ENCODE measurements at places on chromosomes 3 and 15. TPM values are rescaled to one million over a fixed set of nuclear protein-coding genes. Genes with fewer than 3 reads are reported as not detected.

Gene KLHL18
- total RNA-seq = 19.5 TPM

- no peak overlapping the region for H3K27ac ChIP-seq
- H3K27me3 ChIP-seq = no peaks in the 10 kb centered on the region
- no peaks in the 10 kb centered on the region for H3K36me3 ChIP-seq
- no peaks in the 10 kb centered on the region for H3K4me1 ChIP-seq
Measured at GRCh38 chr3:128170866-128171516, 17.7 kb downstream of the EEFSEC start.

Gene RTP3
- total RNA-seq = not detected

GRCh38 chr3:62586356-62586755, 213.0 kb upstream of the FEZF2 start:
- no peak overlapping the region for H3K4me3 ChIP-seq
- DNase-seq = no peak
- H3K27me3 ChIP-seq = peaks cover 16% of the 10 kb centered on the region
- no peaks in the 10 kb centered on the region for H3K4me1 ChIP-seq
- H3K27ac ChIP-seq = no peak overlapping the region

Gene KIF23
- total RNA-seq = 13.5 TPM

Gene TRIP4
- total RNA-seq = 15.5 TPM

DNA sequence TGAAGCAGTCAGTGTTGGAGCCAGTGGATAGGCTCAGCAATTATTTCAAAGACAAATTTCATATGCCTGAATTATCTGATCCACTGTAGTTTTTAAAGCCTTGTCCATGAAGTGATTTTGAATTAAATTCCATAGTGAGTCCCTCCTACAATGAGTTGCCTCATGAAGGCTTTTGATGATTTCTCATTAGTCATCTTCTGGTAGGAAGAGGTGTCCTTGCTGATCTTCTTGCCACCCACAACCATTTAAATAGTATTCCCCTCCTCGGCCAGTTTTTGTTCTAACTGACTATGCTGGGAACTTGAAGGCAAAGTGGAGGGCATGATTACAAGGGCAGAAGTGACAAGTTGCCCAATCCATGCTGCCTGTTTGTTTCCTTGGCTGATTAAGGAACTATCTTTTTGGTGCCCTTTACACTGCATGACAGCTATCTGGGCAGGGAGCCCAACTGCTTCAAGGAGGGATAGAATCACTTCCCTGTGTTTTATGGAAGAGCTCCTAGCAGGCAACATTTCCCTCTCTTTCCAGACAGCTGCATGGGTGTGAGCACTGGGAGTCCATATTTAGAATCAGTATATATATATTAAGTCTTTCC, 617.5 kb downstream of the ZPLD1 start:
- no peaks in the 10 kb centered on the region for H3K36me3 ChIP-seq
- H3K27ac ChIP-seq = no peak overlapping the region
- no peak overlapping the region for H3K4me3 ChIP-seq
- H3K27me3 ChIP-seq = no peaks in the 10 kb centered on the region
- no peak for DNase-seq

GRCh38 chr3:10090179-10090578, 17.9 kb downstream of the FANCD2OS start:
- no peaks in the 10 kb centered on the region for H3K27me3 ChIP-seq
- no peak for DNase-seq
- H3K4me3 ChIP-seq = no peak overlapping the region
- H3K4me1 ChIP-seq = no peaks in the 10 kb centered on the region
- no peak overlapping the region for H3K27ac ChIP-seq

GRCh38 chr15:95365511-95366107, 964.9 kb upstream of the NR2F2 start:
- no peak overlapping the region for H3K4me3 ChIP-seq
- no peak for DNase-seq
- H3K27ac ChIP-seq = peak overlapping the region; percentile 47
- H3K36me3 ChIP-seq = no peaks in the 10 kb centered on the region

Gene UBAP1L
- 2.3 TPM for total RNA-seq

DNA sequence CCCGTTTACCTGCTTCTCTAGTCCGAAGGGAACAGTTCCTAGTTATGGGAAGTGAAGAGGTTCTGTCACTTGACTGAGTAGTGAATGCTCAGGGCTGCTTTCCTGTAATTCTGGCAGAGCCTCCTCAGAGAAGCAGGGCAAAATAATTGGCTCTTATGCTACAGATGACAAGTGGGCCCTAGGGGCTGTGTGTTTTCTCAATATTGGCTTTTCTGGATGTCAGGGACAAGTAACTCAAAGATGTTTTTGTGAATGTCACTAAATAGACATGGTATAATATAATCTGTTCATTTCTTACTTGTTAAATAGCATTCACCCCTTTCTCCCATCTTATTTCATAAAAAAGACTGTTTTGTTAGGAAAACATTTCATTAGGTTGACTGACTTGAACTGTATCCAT, 40.1 kb downstream of the SGO1 start:
- no peak overlapping the region for H3K27ac ChIP-seq
- H3K4me3 ChIP-seq = no peak overlapping the region
- no peaks in the 10 kb centered on the region for H3K27me3 ChIP-seq
- DNase-seq = no peak
- H3K4me1 ChIP-seq = no peaks in the 10 kb centered on the region

DNA sequence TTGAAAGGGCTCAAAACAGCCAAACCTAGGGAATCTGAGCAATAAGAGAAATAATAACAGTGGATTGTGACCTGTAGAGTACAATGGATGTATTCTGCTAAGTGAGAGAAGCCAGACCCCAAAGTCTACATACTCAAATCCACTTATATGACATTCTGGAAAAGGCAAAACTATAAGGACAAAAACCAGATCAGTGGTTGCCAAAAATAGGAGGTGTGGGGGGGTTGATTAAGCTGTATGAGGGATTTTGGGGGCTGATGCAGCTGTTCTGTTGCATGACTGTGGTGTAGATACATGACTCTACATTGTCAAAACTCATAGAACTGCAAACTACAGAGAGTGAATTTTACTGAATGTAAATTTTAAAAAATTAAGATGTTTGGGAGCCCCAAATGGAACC, 20.1 kb upstream of the CGNL1 start:
- H3K4me3 ChIP-seq = no peak overlapping the region
- H3K27ac ChIP-seq = no peak overlapping the region
- H3K27me3 ChIP-seq = no peaks in the 10 kb centered on the region
- H3K36me3 ChIP-seq = no peaks in the 10 kb centered on the region
- no peak for DNase-seq
- H3K4me1 ChIP-seq = no peaks in the 10 kb centered on the region

Gene CPB1
- total RNA-seq = not detected

Gene SOX2
- total RNA-seq = 54.8 TPM

GRCh38 chr3:30644615-30645014, 38.2 kb downstream of the TGFBR2 start:
- DNase-seq = no peak
- no peak overlapping the region for H3K4me3 ChIP-seq
- H3K36me3 ChIP-seq = peaks cover 5% of the 10 kb centered on the region
- peaks cover 44% of the 10 kb centered on the region for H3K4me1 ChIP-seq
- peak overlapping the region; percentile 56 for H3K27ac ChIP-seq

Gene FETUB
- 9.0 TPM for total RNA-seq

- H3K36me3 ChIP-seq = peaks cover 19% of the 10 kb centered on the region
- H3K4me1 ChIP-seq = no peaks in the 10 kb centered on the region
- H3K4me3 ChIP-seq = no peak overlapping the region
- H3K27ac ChIP-seq = no peak overlapping the region
Measured at GRCh38 chr3:45953536-45953935, 10.3 kb downstream of the CXCR6 start.

DNA sequence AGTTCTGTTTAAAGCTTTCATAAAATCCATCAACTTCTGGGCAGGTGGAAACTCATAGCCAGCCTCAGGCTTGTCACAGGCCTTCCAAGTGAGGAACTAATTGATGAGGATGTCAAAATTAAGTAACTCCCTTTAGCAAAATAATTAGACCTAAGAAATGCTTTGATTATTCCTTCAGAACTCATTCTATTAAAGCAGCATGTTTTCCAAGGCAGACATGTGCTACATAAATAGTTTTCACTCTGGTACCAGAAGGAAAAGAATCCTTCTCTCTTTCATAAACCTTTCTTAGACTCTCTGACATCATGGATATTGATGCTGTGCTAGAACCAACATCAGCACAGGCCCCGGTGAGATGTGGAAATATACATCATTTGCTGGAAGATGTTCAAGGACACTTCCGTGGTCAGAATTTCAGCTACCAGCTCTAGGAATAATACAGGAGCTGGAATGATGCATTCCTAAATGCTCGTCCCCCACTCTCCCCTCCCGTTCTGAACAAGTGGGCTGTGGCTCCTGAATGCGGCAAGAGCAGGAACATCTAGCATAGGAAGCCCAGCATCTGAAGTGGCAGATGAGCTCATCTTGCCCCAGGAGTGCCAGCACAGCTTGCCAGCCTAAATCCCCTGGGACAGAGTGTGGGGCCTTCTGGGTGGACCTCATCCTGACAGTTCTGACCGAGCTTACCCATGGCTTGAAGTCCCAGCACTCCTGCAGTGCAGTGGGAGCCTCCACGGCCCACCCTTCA, 82.4 kb downstream of the WWTR1 start:
- H3K27me3 ChIP-seq = no peaks in the 10 kb centered on the region
- peak overlapping the region; percentile 27 for H3K4me3 ChIP-seq

Gene IFT122
- total RNA-seq = 8.4 TPM

GRCh38 chr3:17639765-17640164, 102.7 kb downstream of the TBC1D5 start:
- no peaks in the 10 kb centered on the region for H3K36me3 ChIP-seq
- no peaks in the 10 kb centered on the region for H3K27me3 ChIP-seq
- DNase-seq = no peak
- H3K4me1 ChIP-seq = peaks cover 9% of the 10 kb centered on the region
- no peak overlapping the region for H3K4me3 ChIP-seq

DNA sequence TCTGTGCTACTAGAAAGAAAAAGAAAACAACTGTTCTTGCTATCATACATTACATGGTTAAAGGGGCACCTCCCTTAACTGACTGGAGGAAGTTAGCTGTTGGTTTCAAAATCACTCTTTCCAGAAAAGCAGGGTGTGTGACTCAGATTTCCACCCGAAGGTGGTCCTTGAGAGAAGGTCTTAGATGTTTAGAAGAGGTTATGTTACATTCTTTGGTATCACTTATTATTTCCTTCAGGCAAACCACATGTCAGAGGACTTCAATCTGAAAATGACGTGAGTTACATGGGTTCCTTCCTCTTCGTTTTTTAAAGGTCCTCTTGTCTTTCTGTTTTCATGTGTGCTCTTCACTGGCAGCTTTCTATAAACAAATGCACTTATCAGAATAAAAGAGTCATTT, 307.9 kb upstream of the CBLB start:
- H3K27me3 ChIP-seq = peaks cover 15% of the 10 kb centered on the region
- H3K4me1 ChIP-seq = no peaks in the 10 kb centered on the region
- peak overlapping the region; percentile 10 for H3K27ac ChIP-seq

Gene BFSP2
- total RNA-seq = not detected

- H3K4me1 ChIP-seq = peaks cover 15% of the 10 kb centered on the region
- no peak for DNase-seq
- H3K36me3 ChIP-seq = no peaks in the 10 kb centered on the region
- no peak overlapping the region for H3K4me3 ChIP-seq
Measured at GRCh38 chr3:183210341-183210740, 42.7 kb upstream of the B3GNT5 start.

GRCh38 chr3:148878095-148878494, 13.0 kb downstream of the CPA3 start:
- H3K4me3 ChIP-seq = no peak overlapping the region
- H3K27me3 ChIP-seq = no peaks in the 10 kb centered on the region
- no peaks in the 10 kb centered on the region for H3K36me3 ChIP-seq
- H3K27ac ChIP-seq = no peak overlapping the region
- DNase-seq = no peak
- H3K4me1 ChIP-seq = no peaks in the 10 kb centered on the region

DNA sequence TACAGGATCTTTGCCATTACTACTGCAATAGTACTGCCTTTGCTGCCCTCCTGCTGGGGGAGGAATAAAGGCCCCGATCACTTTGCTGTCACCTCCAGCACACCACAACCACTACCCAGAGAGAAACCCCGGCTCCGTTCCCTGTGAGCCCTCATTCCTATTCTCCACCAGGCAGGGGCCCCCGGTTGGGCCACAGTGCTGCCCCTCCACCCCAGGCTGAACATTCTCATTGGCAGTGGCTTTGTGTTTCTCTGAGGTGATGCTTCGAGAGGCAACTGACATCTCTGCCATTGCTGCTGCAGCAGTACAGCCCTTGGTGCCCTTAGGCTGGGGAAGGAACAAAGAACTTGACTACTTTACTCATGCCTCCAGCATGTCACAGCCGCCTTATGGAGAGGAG, 612.9 kb upstream of the EPHA6 start:
- H3K36me3 ChIP-seq = no peaks in the 10 kb centered on the region
- H3K27ac ChIP-seq = no peak overlapping the region
- DNase-seq = no peak
- no peaks in the 10 kb centered on the region for H3K27me3 ChIP-seq
- no peak overlapping the region for H3K4me3 ChIP-seq
- H3K4me1 ChIP-seq = no peaks in the 10 kb centered on the region

- H3K27me3 ChIP-seq = no peaks in the 10 kb centered on the region
- peaks cover 7% of the 10 kb centered on the region for H3K4me1 ChIP-seq
- no peak overlapping the region for H3K27ac ChIP-seq
- no peak overlapping the region for H3K4me3 ChIP-seq
Measured at GRCh38 chr15:47475336-47475735, 242.0 kb upstream of the SEMA6D start.

Gene ZIC1
- total RNA-seq = not detected

Gene CASR
- total RNA-seq = not detected

- no peak for DNase-seq
- H3K36me3 ChIP-seq = no peaks in the 10 kb centered on the region
- H3K4me3 ChIP-seq = no peak overlapping the region
- H3K27me3 ChIP-seq = no peaks in the 10 kb centered on the region
- no peaks in the 10 kb centered on the region for H3K4me1 ChIP-seq
- no peak overlapping the region for H3K27ac ChIP-seq
Measured at GRCh38 chr3:131729643-131730017, 226.9 kb upstream of the MRPL3 start.

Gene GOLGA8T
- not detected for total RNA-seq

DNA sequence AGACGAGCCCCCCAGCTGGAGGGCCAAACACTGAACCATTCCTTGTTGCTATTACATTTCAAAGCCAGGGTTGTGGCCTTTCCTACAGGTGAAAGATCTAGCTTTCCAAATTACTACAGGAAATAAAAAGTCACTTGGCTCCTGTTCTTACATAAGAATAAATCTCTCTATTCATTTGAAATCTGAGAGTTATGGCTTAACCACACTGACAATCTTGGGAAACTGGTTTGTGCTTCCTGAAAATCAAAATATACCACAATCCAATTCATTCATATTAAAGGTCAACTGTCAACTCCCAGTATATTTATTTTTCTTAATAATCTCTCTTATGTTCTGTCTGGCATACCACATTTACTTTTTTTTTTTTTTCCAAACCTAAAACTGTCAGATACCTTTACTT, 103.7 kb upstream of the LMOD3 start:
- H3K27ac ChIP-seq = no peak overlapping the region
- no peak for DNase-seq

Gene CCR9
- not detected for total RNA-seq

Gene ZMAT3
- total RNA-seq = 6.5 TPM

GRCh38 chr3:183357564-183358079, 70.8 kb downstream of the MCF2L2 start:
- H3K36me3 ChIP-seq = no peaks in the 10 kb centered on the region
- no peak overlapping the region for H3K4me3 ChIP-seq
- H3K27me3 ChIP-seq = no peaks in the 10 kb centered on the region
- H3K4me1 ChIP-seq = no peaks in the 10 kb centered on the region

GRCh38 chr3:195356151-195357086, 85.5 kb upstream of the XXYLT1 start:
- peaks cover 9% of the 10 kb centered on the region for H3K4me1 ChIP-seq
- H3K36me3 ChIP-seq = no peaks in the 10 kb centered on the region
- no peak overlapping the region for H3K27ac ChIP-seq
- H3K4me3 ChIP-seq = no peak overlapping the region
- no peak for DNase-seq

Gene COLQ
- 1.1 TPM for total RNA-seq
